ENCODE measurements at places on chromosomes 13 and 19. TPM values are rescaled to one million over a fixed set of nuclear protein-coding genes. Genes with fewer than 3 reads are reported as not detected.

RDH8 gene
- not detected for polyA plus RNA-seq

PCCA gene
- polyA plus RNA-seq, result 8.5 TPM

SPRYD7 gene
- 6.4 TPM for polyA plus RNA-seq

PTH2 gene
- polyA plus RNA-seq, result not detected

KLK12 gene
- polyA plus RNA-seq, result not detected

AMH gene
- polyA plus RNA-seq, result 0.15 TPM

ICAM5 gene
- not detected for polyA plus RNA-seq

SPC24 gene
- polyA plus RNA-seq, result not detected

FSD1 gene
- polyA plus RNA-seq, result 0.58 TPM

ZNF541 gene
- not detected for polyA plus RNA-seq
